Caudate nucleus (tissue), 63 donors: ENCODE measurements at places on chromosomes 6 and 20.

GRCh38 chr6:46511320-46511719 is 20.1 kb upstream of the RCAN2 start:
- no peak for DNase-seq

GRCh38 chr6:31010393-31011060 is at the start of gene MUC22:
Gene MUC22 (plus strand): TSS chr6:31010474. CDS start chr6:31010707, 233 bp downstream.
- DNase-seq, result no peak

DNA sequence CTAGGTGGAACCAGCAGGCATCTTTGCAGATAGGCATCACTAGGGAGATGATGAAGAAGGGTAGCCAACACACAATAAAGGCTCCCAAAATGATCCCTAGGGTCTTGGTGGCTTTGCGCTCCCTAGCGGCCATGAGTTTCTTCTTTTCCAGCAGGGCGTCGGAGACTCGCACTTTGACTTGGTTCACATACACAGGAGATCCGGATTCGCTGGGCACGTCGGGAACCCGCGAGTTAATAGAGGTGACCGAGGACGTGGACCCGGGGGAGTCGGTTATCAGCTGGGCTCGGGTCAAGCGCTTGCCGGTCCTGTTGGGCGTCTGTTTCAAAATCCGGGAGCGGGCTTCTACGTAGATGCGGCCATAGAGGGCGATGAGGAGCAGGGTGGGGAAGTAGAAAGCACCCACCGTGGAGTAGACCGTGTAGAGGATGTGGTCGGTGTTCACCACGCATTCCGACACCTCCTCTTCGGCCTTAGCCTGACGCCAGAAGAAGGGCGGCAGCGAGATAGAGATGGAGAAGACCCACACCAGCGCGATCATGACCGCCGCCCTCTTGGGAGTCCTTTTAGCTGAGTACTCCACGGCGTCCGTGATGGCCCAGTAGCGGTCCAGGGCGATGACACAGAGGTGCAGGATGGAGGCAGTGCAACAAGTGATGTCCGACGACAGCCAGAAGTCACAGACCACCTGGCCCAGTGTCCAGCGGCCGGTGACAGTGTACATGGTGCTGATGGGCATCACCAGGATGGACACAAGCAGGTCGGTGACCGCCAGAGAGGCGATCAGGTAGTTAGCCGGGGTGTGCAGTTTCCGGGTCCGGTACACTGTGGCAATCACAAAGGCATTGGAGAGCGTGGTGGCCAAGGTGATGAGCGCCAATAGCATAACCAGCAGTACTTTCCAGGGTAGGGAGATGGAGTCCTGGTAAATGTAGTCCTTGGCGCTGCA is 658 bp downstream of the HTR1B start:
- DNase-seq, result no peak

DNA sequence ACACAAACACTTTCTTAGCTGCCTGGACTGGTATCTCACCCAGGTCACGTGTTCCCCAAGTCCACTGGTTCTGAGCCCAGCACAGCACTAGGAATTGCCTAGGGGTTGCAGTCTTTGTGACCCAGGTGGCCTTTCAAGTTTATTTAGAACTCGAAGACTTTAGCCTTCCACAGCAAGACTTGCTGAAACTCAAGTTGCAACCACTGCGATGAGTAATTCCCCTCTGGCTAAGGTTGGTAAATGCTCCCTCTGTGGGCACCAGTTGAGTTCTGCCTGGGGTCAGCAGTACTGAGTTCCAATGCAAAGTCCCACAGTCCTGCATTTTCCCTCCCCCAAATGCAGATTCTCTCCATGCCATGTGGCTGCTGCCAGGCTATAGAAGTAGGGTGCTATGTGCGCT is 77.6 kb upstream of the MOCS1 start:
- DNase-seq, result no peak

GRCh38 chr6:25219917-25220278 is 59.3 kb upstream of the CARMIL1 start:
- no peak for DNase-seq

- DNase-seq, result no peak
These were observed 628.8 kb upstream of the MAN1A1 start for GRCh38 chr6:119978274-119978889.

GRCh38 chr6:64774881-64775280 is 932.1 kb downstream of the EYS start:
- no peak for DNase-seq

DNA sequence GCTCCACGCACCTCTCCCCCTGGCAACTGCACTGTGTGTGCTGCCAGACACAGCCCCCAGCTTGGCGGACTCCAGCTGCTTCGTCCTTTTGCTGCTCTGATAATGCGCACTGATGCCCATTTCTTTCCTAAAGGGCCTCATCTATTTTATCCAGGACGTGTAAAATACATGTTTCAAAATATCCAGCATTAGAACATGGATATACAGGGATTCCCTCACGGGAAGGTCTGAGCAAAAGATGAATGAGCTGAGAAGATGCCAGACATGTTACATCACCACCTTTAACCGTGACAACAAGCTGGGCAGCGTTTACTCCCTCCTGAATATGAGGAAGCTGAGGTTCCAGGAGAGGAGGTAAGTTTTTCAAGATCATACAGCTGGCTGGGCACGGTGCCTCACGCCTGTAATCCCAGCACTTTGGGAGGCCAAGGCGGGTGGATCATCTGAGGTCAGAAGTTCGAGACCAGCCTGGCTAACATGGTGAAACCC is 32.8 kb downstream of the TNXB start:
- DNase-seq, result no peak

DNA sequence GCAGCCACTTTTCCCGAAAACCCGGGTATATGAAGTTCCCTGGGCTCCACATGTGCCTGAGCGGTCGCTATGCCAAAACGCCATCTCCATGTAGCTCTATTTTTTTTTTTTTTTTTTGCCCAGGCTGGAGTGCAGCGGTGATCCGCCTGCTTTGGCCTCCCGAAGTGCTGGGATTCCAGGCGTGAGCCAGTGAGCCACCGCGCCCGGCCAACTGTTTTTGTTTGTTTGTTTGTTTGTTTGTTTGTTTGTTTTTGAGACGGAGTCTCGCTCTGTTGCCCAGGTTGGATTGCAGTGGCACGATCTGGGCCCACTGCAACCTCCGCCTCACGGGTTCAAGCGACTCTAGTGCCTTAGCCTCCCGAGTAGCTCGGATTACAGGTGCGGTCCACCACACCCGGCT is 237.5 kb upstream of the IRAK1BP1 start:
- no peak for DNase-seq

DNA sequence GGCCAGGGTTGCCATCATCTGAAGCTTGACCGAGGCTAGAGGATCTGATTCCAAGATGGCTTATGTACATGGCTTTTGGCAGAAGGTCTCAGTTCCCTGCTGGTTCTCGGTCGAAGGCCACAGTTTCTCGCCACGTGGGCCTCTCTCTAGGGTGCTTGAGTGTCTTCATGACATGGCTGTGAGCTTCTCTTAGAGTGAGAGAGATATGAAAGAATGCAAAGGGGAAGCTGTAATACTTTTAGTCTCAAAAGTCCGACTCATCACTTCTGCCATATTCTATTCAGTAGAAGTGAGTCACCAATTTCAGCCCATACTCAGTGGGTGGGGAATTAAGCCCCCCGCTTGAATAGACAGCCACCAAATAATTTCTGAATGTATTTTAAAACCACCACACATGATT is 94.2 kb downstream of the UTRN start:
- DNase-seq, result no peak

DNA sequence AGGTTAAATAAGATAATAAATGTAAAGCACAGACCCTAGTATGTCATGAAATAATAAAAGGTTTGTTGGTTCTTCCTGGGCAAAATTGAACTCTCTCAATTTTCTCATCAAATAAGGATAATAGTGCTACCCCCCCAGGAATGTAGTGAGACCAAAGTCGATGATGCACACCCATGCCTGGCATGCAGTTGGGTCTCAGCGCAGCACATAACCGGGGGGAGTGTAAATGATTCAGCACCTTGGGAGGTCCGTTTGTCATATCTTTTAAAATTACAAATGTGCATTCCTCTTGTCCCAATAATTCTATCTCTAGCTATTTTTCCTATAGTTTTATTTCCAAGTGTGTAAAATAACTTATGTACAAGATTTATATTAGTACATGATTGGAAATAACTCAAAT is 31.3 kb upstream of the CCDC167 start:
- DNase-seq, result no peak

DNA sequence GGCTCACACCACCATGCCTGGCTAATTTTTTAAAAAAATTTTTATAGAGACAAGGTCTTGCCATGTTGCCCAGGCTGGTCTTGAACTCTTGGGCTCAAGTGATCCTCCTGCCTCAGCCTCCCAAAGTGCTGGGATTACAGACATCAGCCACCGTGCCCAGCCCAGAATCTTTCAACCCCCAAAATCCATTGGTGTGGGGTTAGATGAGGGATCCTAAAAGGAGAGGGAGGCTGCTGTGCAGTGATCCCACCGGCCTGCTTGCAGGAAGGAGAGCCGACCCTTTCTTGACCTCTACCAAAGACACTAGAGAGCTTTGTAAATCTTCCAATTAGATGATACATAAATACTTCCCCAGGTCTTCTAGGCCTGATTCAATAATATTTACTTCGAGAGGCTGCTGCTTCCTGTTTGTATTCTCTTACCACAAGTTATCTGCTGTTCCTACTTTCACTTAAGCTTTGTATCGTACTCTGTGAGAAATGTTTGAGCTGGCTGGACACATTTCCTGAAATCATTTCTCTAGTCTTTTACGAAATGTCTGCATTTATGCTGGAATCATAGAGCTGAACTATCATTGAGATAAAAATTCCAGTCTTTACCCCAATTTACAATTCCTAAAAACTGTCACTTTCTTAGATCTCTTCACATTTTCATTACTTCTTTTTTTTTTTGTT is 49.3 kb upstream of the IER3 start:
- no peak for DNase-seq

DNA sequence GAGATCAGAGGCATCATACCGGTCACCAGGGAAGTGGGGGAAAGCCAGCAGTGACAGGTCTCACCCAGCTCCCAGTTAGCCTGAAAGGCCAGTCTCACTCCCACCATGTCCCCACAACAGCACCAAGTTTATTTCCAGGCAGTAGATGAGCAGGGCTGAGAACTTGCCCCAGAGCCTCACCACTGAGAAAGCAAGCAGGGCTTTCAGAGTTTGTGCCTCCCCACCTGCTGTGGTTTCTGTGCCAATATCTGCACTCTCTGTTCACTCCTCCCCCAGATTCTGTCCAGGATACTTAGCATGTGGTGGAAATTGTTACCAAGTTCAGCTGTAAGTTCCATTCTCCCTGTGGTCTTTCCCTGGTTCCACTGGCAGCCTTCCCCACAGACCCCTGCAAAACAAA is 255.0 kb upstream of the HTR1E start:
- DNase-seq, result no peak

DNA sequence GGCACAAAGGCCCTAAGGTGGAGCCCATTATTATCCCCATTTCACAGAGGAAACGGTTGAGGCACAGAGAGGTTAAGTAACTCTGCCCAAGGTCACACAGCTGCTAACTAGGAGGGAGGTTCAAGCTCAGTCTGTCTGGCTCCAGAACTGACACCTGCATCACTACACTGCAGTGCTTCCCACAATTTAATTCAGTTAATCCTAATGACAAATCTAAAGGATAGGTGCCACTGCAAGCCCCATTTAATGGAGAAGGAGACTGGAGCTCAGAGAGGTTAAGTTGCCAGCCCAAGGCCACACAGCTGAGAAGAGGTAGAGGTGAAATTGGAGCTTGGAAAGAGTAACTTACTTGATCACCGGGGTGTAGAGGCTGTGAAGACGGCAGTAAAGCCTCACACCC is 148.8 kb downstream of the PREX1 start:
- DNase-seq, result no peak

- no peak for DNase-seq
These were observed 143.2 kb upstream of the RNF24 start for GRCh38 chr20:4158466-4159050.

- DNase-seq, result no peak
These were observed 46.6 kb downstream of the NDUFAF5 start for GRCh38 chr20:13831476-13831875.

- peak; percentile 1 for DNase-seq
These were observed 10.7 kb downstream of the ZNF165 start for GRCh38 chr6:28090917-28091586.

GRCh38 chr20:11231742-11232648 is 558.2 kb upstream of the JAG1 start:
- peak; percentile 41 for DNase-seq

DNA sequence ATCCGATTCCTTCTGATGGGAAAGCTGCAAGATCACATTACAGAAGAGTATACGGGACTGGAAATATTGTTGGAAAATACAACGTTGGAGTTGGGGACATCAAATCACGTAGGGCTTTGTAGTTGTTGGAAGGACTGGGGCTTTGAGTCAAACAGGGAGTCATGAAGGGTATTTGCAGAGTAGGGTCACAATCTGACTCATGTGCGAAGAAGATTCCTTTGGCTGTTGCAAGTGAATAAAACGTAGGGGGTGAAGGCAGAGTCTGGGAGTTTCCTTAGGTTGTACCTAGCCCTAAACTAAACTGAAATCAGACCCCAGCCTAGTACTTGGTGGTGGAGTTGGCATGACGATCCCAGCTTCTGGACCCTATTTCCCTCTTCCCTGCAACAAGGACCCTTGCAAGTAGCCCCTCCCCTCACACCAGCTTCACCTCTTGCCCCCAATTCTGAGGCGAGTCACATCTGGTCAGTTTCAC is 32.3 kb downstream of the SNX5 start:
- no peak for DNase-seq

- DNase-seq, result no peak
These were observed 50.1 kb upstream of the ARMC2 start for GRCh38 chr6:108797951-108798669.

DNA sequence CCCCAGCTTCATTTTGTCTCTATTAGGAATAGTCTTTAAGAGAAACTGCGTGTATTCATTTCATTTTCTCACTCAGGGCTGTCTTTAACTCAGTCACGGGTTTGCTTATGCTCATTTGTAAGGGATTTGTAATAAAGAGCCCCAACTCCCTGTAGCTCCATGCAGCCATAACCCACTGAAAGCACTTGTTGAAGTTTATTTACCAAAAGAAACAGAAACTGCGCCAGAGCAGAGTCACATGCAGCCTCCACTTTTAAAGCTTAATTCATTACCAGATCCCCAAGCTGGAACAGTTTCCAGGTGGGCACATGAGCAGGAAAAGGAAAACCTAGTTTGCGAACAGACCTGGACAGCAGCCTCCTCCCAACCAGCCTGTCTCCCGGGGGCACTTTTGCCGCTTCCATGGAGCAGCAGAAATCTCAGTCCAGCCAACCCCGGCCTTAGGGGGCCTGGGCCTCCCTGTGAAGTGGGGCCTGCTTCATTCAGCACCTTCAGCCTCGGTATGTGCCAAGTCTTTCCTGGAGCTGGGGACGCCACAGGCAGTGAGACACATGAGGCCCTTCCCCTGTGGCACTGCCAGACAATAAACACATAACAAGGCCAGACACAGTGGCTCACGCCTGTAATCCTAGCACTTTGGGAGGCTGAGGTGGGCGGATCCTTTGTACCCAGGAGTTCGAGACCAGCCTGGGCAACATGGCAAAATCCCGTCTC is 4.5 kb downstream of the BCAS4 start:
- DNase-seq, result no peak
